Stimulated activated CD4-positive, alpha-beta T cell treated with anti-CD3 and anti-CD28 coated beads, Interleukin-4, amount 100 ng/mL, for 4 hours (primary cell): ENCODE measurements at places on chromosomes 7 and 10.
A peak's percentile ranks its signal among the peaks of the same experiment; 100 is the strongest.

GRCh38 chr10:24502006-24502405, 221.7 kb downstream of the ARHGAP21 start:
- DNase-seq: no peak

DNA sequence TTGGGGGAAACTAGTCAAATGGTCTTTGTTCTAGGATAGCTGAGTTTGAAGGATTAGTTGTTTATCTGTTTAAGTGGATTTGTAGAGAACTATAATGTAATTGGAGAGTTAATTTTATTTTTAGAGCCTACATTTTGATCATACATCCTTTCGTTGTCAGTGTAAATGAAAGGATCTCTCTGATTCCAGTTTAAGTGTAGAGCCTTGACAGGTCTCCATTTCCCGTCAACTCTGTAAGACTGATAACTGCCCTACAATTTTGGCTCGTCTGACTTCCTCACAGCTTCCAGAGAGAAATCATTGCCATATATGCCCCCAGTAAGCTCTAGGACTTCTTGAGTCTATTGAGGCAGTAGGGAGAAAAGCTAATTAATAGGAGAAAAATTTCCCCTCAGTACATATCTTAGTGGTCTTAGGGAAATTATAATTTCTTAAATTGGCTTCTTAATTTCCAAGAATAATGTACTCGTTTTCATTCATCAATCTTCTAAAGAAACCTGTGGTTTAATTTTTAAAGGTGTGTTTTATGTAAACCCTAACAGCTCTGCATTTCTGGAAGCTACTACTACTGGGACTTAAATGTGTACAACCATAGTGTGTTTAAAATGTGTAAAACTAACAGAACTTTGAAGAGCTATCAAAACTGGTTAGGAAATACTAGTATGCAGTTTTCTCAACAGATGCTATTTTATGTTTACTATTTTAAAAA, 3.8 kb downstream of the KMT2E start:
- DNase-seq: no peak

DNA sequence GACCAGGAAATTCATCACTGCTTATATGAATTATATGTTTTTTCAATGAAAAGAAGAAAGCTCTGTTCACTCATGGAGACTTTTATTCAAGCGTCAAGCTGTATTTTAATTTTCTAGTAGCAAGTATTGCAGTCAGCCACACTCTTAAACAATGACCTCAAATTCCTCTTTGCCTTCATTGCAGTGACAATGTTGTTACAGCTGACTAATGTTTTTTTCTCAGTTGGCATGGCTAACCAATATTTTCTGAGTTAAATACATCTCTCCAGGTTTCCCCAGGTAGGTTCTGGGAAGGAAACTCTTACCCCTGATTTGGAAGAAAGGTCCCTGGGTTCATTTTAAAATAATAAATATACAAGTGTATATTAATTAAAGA, 241.5 kb downstream of the WDR11 start:
- no peak for DNase-seq

GRCh38 chr10:4546500-4546899, 279.5 kb upstream of the AKR1E2 start:
- DNase-seq: no peak

- no peak for DNase-seq
Observed at GRCh38 chr7:70812511-70812910, 319.4 kb upstream of the GALNT17 start.

GRCh38 chr10:99374972-99375371, 45.8 kb downstream of the CNNM1 start:
- DNase-seq: no peak

DNA sequence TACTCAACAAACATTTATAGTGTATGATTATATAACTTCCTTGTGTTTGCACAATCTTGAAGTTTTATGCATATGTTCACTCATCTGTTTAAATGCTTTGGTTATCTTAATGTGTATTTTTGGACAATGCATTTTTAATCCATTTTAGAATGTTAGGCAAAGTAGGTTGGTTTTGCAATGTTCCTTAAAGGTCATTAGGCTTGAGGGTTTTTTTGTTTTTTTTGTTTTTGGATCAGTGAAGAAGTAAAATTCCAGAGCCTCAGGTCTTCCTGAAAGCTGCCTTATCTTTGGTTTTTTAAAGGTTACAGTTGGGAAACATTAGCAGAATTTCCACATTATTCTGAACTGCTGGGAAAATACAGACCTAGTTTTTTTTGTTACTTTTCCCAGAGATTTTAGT, 12.8 kb downstream of the MDFIC start:
- DNase-seq: no peak

DNA sequence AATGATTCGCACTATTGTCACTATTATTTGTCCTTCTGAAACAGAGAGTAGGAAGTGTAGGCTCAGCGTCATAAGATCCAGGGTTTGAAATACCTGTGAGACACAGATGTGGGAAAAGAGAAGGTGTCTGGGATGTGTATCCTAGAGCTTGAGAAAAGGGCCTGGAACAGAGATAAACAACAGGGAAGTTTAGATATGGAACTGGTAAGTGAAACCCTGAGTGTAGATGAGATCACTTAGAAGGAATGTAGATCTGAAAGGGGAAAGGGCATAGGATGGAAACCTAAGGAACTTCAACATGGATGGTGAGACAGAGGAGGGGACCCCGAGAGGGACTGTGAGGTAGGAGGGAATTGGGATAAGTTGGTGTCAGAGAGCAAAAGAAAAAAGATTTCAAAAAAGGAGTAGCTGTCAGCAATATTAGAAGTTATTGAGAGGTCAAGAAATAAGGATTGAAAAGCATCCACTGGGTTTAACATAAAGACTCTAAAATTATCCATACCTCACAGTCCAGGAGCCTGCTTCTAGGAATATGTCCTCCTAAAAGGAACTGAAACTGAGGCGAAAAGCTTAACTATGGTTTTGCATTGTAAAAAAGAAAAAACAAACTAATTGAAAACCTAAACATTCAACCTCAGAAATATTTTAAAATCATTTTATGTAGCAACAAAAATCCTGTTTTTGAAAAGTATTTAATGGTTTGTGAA, 119.2 kb upstream of the NPVF start:
- DNase-seq: no peak

DNA sequence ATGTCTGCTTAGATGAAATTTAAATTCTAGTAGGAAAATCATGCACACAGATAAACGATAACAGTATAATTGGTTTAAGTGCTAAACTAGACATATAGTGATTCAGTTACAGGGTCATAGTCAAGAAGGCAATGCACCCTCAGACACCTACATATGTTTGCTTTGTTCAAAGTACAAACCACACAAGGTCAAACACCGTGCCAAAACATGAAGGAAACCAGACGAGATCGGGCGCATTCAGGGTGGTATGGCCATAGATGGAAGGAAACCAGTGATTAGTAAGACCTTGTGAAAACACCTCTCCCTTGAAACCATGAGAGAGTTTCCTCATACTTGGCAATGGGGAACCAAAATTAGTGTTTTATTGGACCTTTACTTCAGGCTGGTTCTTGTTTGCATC, 906.9 kb downstream of the PCDH15 start:
- no peak for DNase-seq

DNA sequence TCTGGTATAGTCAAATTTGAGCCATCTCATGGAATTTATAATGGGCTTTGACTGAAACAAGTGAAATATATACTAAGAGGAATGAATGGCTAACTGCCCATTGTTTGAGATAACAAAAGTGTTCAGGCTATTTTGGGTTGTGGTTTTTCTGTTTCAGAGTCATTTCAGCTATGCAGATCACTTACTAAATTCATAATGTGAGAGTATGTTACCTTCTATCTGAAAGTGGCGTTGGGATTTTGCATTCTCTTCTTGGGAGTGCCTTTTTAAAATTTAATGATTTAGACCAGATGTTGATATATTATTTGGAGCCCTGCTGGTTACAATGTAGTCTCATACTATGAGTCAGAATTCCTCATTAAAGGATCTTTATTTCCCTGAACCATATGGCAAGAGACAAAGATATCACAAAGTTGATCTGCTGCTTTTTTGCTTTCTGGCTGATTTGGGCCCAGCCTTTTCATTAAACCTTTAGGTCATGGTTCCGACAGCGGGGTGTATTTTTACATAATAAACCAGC, 10.4 kb downstream of the VCL start:
- no peak for DNase-seq

- DNase-seq: no peak
Observed at GRCh38 chr10:6351495-6351894, 148.8 kb downstream of the PFKFB3 start.

DNA sequence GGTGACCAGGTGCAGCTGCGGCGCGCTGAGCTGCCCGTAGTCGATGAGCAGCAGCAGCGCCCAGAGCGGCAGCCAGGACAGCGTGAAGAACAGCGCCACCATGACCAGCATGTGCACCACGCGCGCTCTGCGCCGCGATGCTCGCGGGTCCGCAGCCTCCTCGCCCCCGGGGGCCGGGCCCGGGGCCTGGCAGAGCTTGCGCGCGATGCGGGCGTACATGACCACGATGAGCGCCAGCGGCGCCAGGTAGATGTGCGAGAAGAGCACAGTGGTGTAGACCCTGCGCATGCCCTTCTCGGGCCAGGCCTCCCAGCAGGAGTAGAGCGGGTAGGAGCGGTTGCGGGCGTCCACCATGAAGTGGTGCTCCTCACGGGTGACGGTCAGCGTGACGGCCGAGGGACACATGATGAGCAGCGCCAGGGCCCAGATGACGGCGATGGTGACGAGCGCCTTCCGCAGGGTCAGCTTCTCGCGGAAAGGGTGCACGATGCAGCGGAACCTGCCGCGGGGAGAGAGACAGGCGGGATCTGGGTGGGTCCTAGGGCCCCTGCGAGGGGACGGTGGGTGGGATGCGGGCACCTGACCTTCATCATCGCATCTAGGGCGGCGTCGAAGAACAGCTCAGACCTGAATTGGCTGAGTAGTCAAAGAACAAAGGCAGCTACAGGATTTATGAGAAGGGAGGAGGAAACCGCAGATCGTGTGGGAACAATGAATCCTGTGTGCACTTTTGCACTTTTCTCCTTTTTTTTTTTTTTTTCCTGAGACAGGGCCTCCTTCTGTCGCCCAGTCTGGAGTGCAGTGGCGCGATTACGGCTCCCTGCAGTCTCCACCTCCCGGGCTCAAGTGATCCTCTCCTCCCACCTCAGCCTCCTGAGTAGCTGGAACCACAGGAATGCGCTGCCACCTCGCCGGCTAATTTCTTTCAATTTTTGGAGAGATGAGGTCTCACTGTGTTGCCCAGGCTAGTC, 22.4 kb upstream of the PPA1 start:
- no peak for DNase-seq

DNA sequence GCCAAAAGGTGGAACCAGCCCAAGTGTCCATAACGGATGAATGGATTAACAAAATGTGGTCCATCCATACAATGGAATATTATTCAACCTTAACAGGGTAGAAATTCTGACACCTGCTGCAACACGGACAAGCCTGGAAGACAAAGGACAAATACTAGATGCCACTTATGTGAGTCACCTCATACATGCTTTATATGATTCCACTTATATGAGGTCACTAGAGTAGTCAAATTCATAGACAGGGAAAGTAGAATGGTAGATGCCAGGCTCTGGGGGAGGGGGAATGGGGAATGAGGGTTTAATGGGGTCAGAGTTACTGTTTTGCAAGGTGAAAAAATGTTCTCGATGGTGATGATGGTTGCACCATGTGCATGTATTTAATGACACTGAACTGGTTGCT, 34.0 kb upstream of the CYTH3 start:
- no peak for DNase-seq

- DNase-seq: no peak
Observed at GRCh38 chr7:155979994-155980393, 167.7 kb upstream of the SHH start.

DNA sequence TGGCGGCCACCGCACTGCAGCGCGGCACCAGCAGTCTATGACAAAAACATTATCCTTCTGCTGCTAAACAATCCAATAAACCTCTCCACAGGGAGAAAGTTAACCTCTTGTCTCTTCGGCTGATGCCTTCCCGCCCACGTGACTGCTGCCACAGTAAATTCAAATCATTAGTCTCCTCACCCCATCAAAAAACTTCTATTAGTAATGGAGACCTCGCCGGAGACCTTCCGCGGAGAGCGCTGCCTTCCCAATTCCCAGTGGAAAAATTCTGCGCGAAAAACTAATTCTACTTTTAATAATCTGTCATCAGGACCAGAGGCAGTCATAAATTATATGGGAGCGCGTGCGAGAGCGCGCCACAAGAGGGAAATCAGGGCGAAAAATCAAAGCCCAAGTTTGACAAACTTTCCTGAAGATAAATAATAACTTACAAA, 90.0 kb upstream of the PAX2 start:
- no peak for DNase-seq

- no peak for DNase-seq
Observed at GRCh38 chr10:123458933-123459332, 207.2 kb upstream of the GPR26 start.

DNA sequence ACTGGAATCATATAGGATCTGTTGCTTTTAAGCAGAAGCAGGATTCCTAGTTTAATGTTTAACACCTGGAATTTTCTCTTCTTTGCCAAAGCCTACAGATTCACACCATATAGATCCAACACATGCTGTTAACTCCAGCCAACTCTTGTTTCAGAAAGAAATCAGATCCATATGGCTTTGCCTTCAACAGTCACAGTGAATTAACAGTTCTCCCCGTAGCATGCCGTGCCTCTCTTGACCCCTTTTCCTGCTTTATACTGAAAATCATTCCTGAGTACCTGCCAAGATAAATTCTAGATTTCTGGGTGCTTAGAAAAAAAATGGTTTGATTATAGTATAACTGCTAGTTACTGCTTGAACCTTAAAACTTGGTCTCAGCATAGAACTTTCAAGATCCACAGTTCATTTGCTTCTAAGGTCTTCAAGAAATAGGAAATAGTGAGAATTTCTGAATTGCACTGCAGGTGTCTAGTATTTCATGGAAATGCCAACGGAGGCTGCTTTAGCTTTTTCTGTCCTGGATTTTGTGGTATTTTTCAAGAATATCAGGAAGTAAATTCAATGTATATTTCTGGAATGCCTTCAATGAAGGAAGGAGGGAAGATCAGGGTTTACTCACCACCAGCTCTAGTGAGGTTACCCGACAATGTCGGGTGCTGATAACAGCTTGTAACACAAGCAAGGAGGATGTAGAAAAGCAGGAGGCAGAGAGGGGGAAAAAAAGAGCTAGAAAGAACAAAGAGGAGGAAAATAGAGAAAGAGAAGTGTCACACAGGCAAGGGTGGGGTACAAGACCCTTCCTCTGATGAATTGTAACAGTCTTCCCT, 6.6 kb downstream of the AASS start:
- DNase-seq: no peak

- DNase-seq: peak; percentile 39
Observed at GRCh38 chr7:30276203-30276900, 8.0 kb upstream of the ZNRF2 start.

DNA sequence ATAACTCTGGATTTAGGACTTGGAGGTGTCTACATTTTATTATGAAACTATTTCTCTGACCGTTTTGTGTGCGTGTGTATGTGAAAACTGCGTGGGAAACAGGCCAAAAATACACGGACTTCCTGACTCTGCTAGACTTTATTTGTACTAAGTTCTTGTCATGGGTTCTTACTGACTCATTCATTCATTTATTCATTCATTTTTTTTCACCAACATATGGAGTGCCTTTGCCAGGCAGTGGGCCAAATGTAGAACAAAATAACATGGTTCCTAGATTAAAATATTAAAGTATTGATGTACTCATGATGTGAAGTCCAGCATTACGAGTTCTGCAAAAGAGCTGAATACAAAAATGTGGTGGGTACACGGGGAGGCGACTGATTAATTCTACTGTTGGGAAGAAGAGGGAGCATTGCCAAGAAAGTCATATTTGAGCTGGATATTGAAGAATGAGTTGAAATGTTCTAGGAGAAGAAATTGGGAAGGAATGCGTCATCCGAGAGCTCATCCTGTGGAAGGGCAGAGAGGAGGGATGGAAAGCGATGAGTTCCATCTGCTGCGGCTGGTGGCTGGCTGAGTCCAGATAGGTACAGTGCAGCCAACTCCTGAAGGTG, 24.6 kb downstream of the CACNB2 start:
- DNase-seq: no peak

- DNase-seq: no peak
Observed at GRCh38 chr7:25579778-25580075, 351.4 kb upstream of the NPVF start.
